ENCODE measurements at places on chromosomes 1 and 21.

GRCh38 chr1:18108299-18109057 is 880 bp downstream of the IGSF21 start:
- no peak overlapping the region for H3K4me3 ChIP-seq
- no peaks in the 10 kb centered on the region for H3K4me1 ChIP-seq
- H3K27ac ChIP-seq, result no peak overlapping the region
- H3K27me3 ChIP-seq, result peaks cover 99% of the 10 kb centered on the region

GRCh38 chr1:82273816-82274215 is 473.1 kb downstream of the ADGRL2 start:
- ATAC-seq, result no peak
- no peaks in the 10 kb centered on the region for H3K27me3 ChIP-seq
- no peaks in the 10 kb centered on the region for H3K4me1 ChIP-seq
- H3K36me3 ChIP-seq, result no peaks in the 10 kb centered on the region

- H3K4me1 ChIP-seq, result no peaks in the 10 kb centered on the region
- H3K4me3 ChIP-seq, result no peak overlapping the region
- no peak overlapping the region for H3K27ac ChIP-seq
- H3K27me3 ChIP-seq, result no peaks in the 10 kb centered on the region
These were observed 103.7 kb upstream of the PRMT6 start for GRCh38 chr1:106952776-106953175.

DNA sequence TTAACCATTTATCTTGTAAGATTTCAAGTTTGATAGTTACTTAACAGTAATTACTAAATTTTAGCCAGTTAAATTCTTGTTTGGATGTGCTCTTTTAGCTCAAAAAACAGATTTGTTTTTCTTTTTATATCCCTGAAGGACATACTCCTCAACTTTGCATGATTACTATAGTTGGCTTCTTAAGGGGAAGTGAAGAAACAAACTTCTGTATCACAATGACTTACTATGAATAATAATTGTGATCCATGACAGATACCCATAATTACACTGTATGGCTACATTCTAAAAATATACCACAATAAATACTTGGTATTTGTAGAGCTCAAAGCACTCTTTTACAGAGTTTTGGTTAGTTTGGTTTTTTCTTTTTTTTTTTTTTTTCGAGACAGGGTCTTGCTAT is 55.8 kb downstream of the IARS2 start:
- H3K27me3 ChIP-seq, result no peaks in the 10 kb centered on the region
- H3K4me3 ChIP-seq, result no peak overlapping the region
- no peak for ATAC-seq
- H3K4me1 ChIP-seq, result peaks cover 54% of the 10 kb centered on the region
- H3K36me3 ChIP-seq, result peaks cover 54% of the 10 kb centered on the region

- no peak overlapping the region for H3K27ac ChIP-seq
- ATAC-seq, result no peak
- no peak overlapping the region for H3K4me3 ChIP-seq
- no peaks in the 10 kb centered on the region for H3K4me1 ChIP-seq
These were observed 183.6 kb downstream of the S1PR1 start for GRCh38 chr1:101420406-101420805.

GRCh38 chr1:199096591-199096990 is 457.8 kb downstream of the PTPRC start:
- no peaks in the 10 kb centered on the region for H3K36me3 ChIP-seq
- H3K27me3 ChIP-seq, result no peaks in the 10 kb centered on the region
- H3K27ac ChIP-seq, result no peak overlapping the region
- H3K4me3 ChIP-seq, result no peak overlapping the region
- H3K4me1 ChIP-seq, result no peaks in the 10 kb centered on the region

- H3K27me3 ChIP-seq, result no peaks in the 10 kb centered on the region
- H3K4me3 ChIP-seq, result no peak overlapping the region
- H3K4me1 ChIP-seq, result no peaks in the 10 kb centered on the region
- no peak overlapping the region for H3K27ac ChIP-seq
These were observed 107.4 kb upstream of the SERBP1 start for GRCh38 chr1:67537667-67538018.

GRCh38 chr1:201186192-201186591 is 4.4 kb upstream of the IGFN1 start:
- no peak overlapping the region for H3K27ac ChIP-seq
- peaks cover 11% of the 10 kb centered on the region for H3K27me3 ChIP-seq
- H3K4me1 ChIP-seq, result no peaks in the 10 kb centered on the region
- H3K36me3 ChIP-seq, result no peaks in the 10 kb centered on the region
- no peak for ATAC-seq

DNA sequence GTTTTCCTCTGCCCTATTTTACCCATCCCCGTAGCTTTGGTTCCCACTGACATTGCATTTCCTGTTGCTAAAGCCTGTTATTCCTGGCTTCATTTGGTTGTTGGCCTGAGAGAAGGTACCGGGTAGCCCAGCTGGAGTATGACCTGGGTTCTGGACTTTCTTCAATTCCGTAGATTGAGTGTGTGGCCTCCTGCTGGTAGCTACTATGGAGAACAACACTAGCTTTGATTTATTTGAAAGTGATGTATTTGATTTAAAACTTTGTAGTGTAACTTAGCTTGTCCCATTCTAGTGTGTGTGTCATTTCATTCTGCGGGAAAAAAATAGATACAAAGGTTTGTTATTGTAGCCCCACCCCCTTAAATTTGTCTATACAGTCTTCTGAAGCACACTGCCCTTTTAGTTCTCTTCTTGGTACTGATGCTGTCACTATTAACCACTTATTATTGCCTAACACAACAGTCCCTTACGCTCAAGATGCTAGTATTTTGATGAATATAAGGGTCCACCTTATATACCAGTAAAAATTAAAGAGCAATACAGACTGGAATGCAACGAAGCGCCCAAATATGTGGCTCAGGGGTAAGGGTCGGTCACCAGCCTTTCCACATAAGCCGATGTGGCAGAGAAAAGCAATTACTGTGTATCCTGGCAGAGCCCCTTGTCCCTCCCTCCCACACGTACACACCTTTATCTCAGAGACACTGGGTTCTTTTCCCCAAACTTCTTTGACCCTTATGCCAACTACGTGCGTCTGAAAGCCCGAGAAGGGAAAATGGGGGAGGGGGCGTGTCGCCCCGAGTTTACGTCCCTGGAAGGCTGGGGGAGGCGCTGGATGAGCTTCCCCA is 643 bp upstream of the MOV10 start:
- ATAC-seq, result peak; percentile 55
- H3K27ac ChIP-seq, result peak overlapping the region; percentile 92
- H3K4me1 ChIP-seq, result peaks cover 38% of the 10 kb centered on the region
- H3K36me3 ChIP-seq, result no peaks in the 10 kb centered on the region
- peak overlapping the region; percentile 94 for H3K4me3 ChIP-seq

GRCh38 chr1:62384276-62385005 is 52.4 kb upstream of the USP1 start:
- H3K4me1 ChIP-seq, result no peaks in the 10 kb centered on the region
- no peak overlapping the region for H3K27ac ChIP-seq
- no peak overlapping the region for H3K4me3 ChIP-seq
- peaks cover 3% of the 10 kb centered on the region for H3K27me3 ChIP-seq
- peak; percentile 70 for ATAC-seq
- H3K36me3 ChIP-seq, result no peaks in the 10 kb centered on the region

DNA sequence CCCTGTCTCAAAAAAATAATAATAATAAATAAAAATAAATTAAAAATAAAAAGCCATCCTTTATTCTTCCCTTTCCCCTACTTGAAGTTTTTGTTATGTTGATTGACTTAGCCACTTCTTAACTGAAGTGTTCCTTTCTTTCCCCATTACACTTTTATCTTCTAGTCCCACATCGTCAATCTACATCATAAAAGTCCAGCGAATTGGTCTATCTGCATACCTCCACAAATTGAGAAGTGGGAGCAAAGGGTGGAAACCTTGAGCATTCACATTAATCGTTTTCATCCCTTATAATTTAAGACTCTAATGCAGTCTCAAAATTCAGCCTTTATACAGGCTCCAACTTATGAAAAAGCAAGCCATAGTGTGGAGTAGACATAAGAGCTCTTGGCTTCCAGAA is 6.5 kb upstream of the ZYG11A start:
- no peak for ATAC-seq
- no peaks in the 10 kb centered on the region for H3K36me3 ChIP-seq
- no peak overlapping the region for H3K4me3 ChIP-seq
- peaks cover 34% of the 10 kb centered on the region for H3K27me3 ChIP-seq
- no peak overlapping the region for H3K27ac ChIP-seq

GRCh38 chr1:67609577-67610341 is 75.2 kb upstream of the GADD45A start:
- no peaks in the 10 kb centered on the region for H3K36me3 ChIP-seq
- H3K4me3 ChIP-seq, result no peak overlapping the region
- no peaks in the 10 kb centered on the region for H3K27me3 ChIP-seq
- no peak overlapping the region for H3K27ac ChIP-seq
- H3K4me1 ChIP-seq, result peaks cover 11% of the 10 kb centered on the region

- ATAC-seq, result no peak
- no peak overlapping the region for H3K27ac ChIP-seq
- no peaks in the 10 kb centered on the region for H3K4me1 ChIP-seq
- H3K27me3 ChIP-seq, result no peaks in the 10 kb centered on the region
- no peaks in the 10 kb centered on the region for H3K36me3 ChIP-seq
These were observed 8.2 kb upstream of the LINGO4 start for GRCh38 chr1:151813271-151813977.

DNA sequence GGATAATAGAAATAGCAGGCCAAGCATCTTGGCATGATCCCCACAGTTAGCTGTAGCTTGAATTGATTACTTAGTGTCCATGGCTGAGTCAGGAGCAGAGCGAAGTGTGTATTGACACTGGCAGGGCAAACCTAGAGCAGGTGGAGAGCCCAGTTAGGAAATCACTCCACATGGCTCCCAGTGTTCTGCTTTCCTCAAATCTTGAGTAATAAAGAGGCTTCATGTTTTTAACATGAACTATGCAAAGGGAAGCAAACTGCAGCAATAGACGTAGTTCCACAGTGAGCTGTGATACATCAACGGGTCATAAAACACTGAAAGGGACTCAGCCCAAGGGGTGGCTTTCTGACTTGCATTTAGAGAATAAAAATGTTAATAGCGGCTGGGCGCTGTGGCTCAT is 28.9 kb downstream of the RHEX start:
- no peaks in the 10 kb centered on the region for H3K4me1 ChIP-seq
- no peaks in the 10 kb centered on the region for H3K36me3 ChIP-seq
- no peak overlapping the region for H3K27ac ChIP-seq
- H3K4me3 ChIP-seq, result no peak overlapping the region
- no peak for ATAC-seq
